ENCODE measurements at places on chromosomes 16 and 17. TPM values are rescaled to one million over a fixed set of nuclear protein-coding genes. Genes with fewer than 3 reads are reported as not detected.

DNA sequence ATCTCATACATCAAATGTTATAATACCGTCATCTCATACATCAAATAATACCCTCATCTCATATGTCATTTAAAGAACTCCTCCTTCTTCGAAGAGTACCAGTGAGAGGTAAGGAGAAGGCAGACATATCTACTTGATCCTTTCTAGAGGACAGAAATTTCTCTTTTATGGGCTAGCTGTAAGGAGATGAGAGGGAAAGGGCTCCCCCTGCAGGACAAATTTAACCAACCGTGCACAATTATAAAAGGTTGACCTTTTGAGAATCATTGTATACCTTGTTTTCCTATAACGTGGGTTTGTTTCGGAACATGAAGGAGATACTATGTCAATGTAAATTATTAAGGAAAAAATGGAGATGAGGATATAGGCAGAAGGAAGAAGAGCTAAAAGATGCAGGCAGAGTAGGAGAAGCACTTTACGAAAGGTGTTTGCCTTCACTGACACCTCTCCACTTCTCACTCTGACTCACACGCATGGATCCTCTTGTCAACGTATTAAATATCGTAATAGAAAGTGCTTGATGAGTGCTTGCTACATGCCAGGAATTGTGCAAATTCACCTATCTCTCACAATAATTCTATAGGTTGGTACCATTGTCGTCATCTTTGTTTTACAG, 465.9 kb upstream of the ERCC4 start:
- no peak for DNase-seq

DNA sequence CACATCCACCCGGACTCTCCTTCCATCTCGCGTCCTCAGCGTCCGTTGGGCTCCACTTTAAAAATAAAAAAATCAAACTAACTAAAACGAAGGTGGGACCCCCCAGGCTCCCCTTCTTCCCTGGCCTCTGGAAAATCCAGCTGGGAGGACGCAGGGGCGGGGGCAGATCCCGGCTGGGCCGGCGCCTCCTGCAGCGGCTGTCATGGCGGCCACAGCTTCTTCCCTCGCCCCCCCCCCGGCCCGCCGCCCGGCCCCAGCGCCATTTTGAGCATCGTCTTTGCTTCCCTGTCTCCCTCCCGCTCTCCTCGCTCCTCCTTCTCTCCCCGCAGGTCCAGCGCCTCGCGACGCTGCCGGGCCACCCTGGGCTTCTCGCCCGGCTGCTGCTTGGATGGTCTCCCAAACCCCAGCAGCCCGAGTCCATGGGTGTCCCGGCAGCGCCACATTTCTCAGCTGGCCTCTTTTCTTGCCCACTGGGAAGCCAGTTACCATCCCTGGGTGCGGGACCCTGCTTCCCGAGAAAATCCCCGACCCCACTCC, 3.3 kb downstream of the HOXB2 start:
- no peak for DNase-seq

GRCh38 chr17:63930951-63931575, 1.1 kb downstream of the CD79B start:
- DNase-seq: no peak

The ABR gene
- 129 TPM for total RNA-seq

The WDR45B gene
- total RNA-seq: 67.8 TPM

The GJD3 gene
- total RNA-seq: 0.41 TPM

The CHST4 gene
- total RNA-seq: not detected

The IKZF3 gene
- not detected for total RNA-seq

The CLEC18A gene
- 3.5 TPM for total RNA-seq

All from chondrocyte (in vitro differentiated cells).